Endodermal cell (in vitro differentiated cells): ENCODE measurements at places on chromosomes 7 and 10. TPM values are rescaled to one million over a fixed set of nuclear protein-coding genes. Genes with fewer than 3 reads are reported as not detected.

Gene ABCC2
- total RNA-seq: 0.28 to 0.90 TPM (median 0.40 TPM) in 3 replicates

Gene FKBP9
- 67.4 to 68.4 TPM (median 68.0 TPM) in 3 replicates for total RNA-seq

Gene AVPI1
- total RNA-seq: 4.3 to 6.1 TPM (median 4.7 TPM) in 3 replicates

Gene HMX3
- not detected in 2 replicates for total RNA-seq

Gene CCL26
- 2.2 and 2.9 TPM in 2 replicates for total RNA-seq

Gene STRIP2
- 4.0 to 11.8 TPM (median 11.7 TPM) in 3 replicates for total RNA-seq

Gene OGDHL
- total RNA-seq: 12.9 and 14.6 TPM in 2 replicates

Gene PRR15
- 2.7 to 5.0 TPM (median 4.0 TPM) in 3 replicates for total RNA-seq

Gene MLLT10
- 56.7 and 62.9 TPM in 2 replicates for total RNA-seq

Gene TRIM24
- total RNA-seq: 55.4 and 62.1 TPM in 2 replicates

Gene GPR26
- total RNA-seq: not detected in 2 replicates

Gene KIN
- 4.8 to 18.2 TPM (median 17.9 TPM) in 3 replicates for total RNA-seq

Gene NPSR1
- total RNA-seq: not detected in 2 replicates

Gene CLDN4
- total RNA-seq: 8.5 to 11.9 TPM (median 9.7 TPM) in 3 replicates

Gene GALNT17
- 60.4 to 108 TPM (median 63.4 TPM) in 3 replicates for total RNA-seq

Gene ANKRD61
- not detected in 2 replicates for total RNA-seq

Gene CDHR3
- 12.9 and 16.1 TPM in 2 replicates for total RNA-seq

Gene DLX5
- 0.32 TPM in 1 of 2 replicates, not detected in the other for total RNA-seq

Gene GRM3
- total RNA-seq: 0.16 to 0.91 TPM (median 0.29 TPM) in 3 replicates

Gene PAX4
- not detected in 3 replicates for total RNA-seq

Gene LIPM
- total RNA-seq: not detected in 3 replicates

Gene SNX10
- 13.1 and 13.2 TPM in 2 replicates for total RNA-seq

Gene OPALIN
- not detected in 2 replicates for total RNA-seq

Gene SPDYE1
- total RNA-seq: not detected in 3 replicates

Gene CYP26A1
- 800 to 1,084 TPM (median 883 TPM) in 3 replicates for total RNA-seq

Gene SP8
- total RNA-seq: 4.0 and 5.2 TPM in 2 replicates

Gene CPEB3
- total RNA-seq: 0.99 and 1.1 TPM in 2 replicates

Gene CALN1
- total RNA-seq: 6.9 to 8.6 TPM (median 7.0 TPM) in 3 replicates

Gene PRSS37
- not detected in 2 replicates for total RNA-seq

Gene LRRC4
- total RNA-seq: 0.38 to 2.9 TPM (median 1.5 TPM) in 3 replicates

Gene FAM25C
- not detected in 2 replicates for total RNA-seq

Gene TMEM229A
- total RNA-seq: 1.5 and 2.1 TPM in 2 replicates

Gene TMEM270
- total RNA-seq: not detected in 2 replicates

Gene SLC26A5
- total RNA-seq: 0.27 to 0.53 TPM (median 0.42 TPM) in 3 replicates

Gene C10orf90
- total RNA-seq: not detected in 3 replicates

Gene PTPN20
- total RNA-seq: not detected in 3 replicates

Gene AKR1E2
- total RNA-seq: 5.7 and 5.9 TPM in 2 replicates

Gene FAM25G
- total RNA-seq: not detected in 3 replicates

Gene TFR2
- 2.1 to 3.2 TPM (median 3.1 TPM) in 3 replicates for total RNA-seq

Gene DLX6
- 0.21 to 0.52 TPM in 2 of 3 replicates, not detected in the other for total RNA-seq

Gene ATP5MK
- 324 to 360 TPM (median 343 TPM) in 3 replicates for total RNA-seq

Gene GRID2IP
- total RNA-seq: 4.5 to 4.9 TPM (median 4.9 TPM) in 3 replicates

Gene MYH16
- total RNA-seq: not detected in 2 replicates
